ENCODE measurements at places on chromosomes 3 and 15. TPM values are rescaled to one million over a fixed set of nuclear protein-coding genes. Genes with fewer than 3 reads are reported as not detected.

Gene SPG21
- 68.0 TPM for total RNA-seq

Gene TRIP4
- 14.5 TPM for total RNA-seq

Gene KIF23
- total RNA-seq: 68.8 TPM

Gene IREB2
- 51.7 TPM for total RNA-seq

Gene ZNF80
- total RNA-seq: 0.44 TPM

Gene APOD
- 0.44 TPM for total RNA-seq

- DNase-seq: no peak
These were observed 45.0 kb upstream of the AKAP13 start for GRCh38 chr15:85335193-85335942.

GRCh38 chr3:156668073-156668763, 6.2 kb upstream of the TIPARP start:
- no peak for DNase-seq

GRCh38 chr15:56817321-56818080, 84.2 kb upstream of the ZNF280D start:
- DNase-seq: no peak

- peak; percentile 74 for DNase-seq
These were observed 39.6 kb downstream of the TGM4 start for GRCh38 chr3:44913868-44914468.

GRCh38 chr3:16372362-16373292, 107.6 kb downstream of the OXNAD1 start:
- DNase-seq: no peak

DNA sequence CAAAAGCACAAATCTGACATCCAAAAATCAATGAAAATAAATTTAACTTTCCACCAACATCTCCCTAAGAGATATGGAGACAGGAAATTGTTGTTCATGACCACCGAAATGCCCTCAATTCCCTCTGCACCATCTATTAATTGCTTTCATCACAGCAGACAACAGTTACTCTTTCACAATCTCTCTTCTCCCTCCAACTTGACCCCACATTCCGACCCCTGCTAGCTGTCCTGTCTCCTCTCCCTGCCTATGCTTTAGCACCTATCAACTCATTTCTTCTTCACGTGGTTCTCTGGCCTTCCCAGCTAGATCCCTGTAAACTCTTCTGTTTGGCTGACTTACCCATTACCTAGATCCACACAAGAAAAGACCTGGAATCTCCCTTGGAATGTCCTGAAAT, 173.9 kb upstream of the ADAMTS9 start:
- no peak for DNase-seq

- no peak for DNase-seq
These were observed 23.0 kb downstream of the GSK3B start for GRCh38 chr3:120071259-120071658.

GRCh38 chr3:52121813-52122212, 32.4 kb downstream of the POC1A start:
- no peak for DNase-seq

Data from activated naive CD4-positive, alpha-beta T cell treated with anti-CD3 and anti-CD28 coated beads for 36 hours (primary cell).